ENCODE measurements at places on chromosomes 2 and 18.

DNA sequence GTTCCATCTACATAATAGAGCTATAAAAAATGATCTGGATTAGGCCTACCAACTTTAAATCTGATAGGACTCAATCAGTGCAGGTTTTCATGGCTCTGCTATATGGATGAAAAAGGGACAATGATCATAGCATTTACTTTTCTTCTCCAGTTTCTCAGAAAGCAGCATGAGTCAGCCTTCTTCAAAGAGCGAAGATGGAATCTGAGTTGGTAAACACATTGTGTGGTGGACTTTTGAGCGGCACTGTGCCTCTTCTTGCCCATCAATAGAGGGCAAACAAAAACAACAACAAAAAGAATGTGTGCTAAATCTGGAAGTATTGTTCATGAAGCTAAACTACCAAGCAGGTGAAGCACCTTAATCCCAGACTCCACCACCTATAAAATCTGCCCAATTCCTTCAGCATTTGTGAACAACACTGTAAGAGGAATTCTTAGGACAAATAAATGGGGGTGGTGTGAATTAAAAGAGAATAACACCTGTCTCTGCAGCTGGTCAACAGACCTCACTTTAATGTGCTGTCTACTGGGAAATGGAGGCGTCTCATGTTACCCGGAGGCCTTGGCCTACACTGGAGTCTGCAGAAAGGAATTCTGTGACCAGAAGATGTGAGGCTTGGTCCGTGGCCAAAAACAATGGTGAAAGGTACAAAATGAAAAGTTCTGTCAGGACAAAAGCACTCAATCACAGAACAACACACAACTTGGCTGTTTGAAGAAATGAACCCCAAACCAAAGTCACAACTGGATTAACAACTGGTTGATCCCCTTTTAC lies 609.0 kb downstream of the IRS1 start:
- no peak for DNase-seq

DNA sequence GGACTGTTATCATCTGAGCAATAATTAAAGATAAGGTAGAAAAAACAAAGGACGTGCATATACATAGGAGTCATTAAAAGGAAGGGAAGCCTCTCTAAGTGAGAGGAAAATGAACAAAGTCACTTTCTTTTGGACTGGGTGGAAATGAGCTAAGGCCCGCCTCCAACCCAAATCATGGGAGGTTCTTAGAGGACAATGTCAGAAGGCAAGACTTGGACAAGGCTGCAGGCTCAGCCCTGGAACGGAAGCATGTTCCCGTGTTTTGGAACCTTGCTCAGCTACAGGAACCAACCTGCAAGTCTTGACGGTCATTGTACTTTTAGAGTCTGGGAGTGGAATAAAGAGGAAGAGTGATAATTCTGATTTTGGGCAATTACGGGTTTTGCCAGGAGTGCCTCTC lies 59.4 kb upstream of the EPB41L3 start:
- no peak for DNase-seq

GRCh38 chr2:54088191-54088634 lies 27.2 kb upstream of the ACYP2 start:
- no peak for DNase-seq

GRCh38 chr18:39519741-39520140 lies 1954.1 kb upstream of the CELF4 start:
- DNase-seq = peak; percentile 13

GRCh38 chr2:55087501-55087900 lies 37.2 kb upstream of the RTN4 start:
- no peak for DNase-seq

Measured in renal cortical epithelial cell (primary cell).